ENCODE measurements at places on chromosomes 1 and 21.

DNA sequence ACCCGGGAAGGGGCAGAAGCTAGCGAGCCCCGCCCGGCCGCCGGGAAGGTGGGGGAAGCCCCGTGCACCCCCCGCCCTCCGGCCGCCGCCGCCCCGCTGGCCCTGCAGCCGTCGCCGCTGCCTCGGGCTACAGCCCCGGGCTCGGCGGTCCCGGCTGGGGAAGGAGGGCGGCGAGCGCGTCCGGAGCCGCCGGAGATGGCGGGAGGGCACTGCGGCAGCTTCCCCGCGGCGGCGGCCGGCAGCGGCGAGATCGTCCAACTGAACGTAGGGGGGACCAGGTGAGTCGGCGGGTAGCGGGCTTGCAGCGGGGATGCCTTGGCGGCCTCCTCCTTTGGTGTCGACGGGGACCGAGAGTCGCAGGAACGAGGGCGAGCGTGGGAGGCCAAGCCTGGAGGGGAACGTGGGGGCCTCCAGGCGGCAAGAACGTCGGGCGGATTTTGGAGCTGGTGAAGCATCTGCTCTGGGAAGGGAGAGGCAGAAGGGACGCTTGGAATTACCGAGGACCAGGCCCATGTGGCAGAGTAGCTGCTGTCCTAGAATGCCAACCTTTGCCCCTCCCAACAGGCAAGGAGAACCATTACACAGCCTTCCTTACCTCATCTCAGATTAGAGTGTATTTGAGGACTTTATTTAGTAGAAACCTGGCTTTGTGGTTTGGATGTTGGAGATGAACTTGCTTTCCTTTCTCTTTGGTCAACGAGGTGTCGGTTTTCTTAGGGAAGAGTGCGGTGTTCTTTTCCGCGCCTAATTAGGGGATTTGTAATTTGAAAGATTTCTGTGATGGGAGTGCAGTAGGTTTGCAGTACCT lies 591 bp downstream of the KCTD3 start:
- DNase-seq = peak; percentile 59

- no peak for DNase-seq
These were observed 50.8 kb downstream of the ACBD3 start for GRCh38 chr1:226135709-226136108.

DNA sequence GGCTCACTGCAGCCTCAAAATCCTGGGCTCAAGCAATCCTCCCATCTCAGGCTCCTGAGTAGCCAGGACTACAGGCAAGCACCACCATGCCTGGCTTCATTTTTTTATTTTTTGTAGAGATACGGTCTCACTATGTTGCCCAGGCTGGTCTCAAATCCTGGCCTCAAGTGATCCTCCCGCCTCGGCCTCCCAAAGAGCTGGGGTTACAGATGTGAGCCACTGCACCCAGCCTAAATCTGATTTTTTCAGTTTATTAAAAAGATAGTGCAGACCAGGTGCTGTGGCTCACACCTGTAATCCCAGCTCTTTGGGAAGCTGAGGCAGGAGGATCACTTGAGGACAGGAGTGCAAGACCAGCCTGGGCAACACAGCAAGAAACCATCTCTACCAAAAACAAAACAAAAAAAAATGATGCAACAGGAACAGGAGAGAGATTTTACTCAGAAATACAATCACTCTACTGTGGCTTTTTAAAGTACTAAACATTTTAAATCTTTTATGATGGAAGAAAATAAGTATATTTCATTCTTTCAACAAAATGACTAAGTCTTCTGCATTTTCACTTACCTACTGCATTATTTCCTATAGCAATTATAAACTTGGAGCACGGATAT lies 1.9 kb downstream of the PSMG1 start:
- no peak for DNase-seq

DNA sequence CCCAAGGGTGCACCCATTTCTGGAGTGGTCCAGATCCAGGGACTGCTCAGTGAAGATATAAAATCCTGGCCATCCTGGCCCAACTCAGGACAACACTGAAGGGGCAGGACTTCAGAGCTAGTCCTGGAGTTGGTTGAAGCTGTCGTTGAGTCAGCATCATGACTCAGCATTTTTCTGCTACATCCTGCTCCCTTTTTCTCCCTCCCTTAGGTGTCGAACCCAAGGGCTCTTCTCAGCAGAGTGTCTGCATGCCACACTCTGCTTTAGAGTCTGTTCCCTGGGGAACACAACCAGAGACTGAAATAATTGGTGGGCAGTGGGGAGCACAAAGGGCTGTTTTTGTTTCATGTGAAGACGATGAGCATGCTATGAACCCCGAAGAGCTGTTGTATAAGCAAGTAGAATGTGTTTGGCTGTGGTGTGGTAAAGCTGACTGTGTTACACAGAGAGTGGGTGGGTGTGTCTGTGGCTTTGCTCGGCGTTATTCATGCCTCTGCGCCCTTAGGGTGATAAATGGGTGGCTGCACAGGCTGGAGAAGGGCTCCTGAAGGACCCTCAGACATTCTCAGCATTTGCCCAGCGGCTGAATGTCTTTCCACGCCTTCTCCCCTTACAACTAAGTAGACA lies 167.2 kb downstream of the CYYR1 start:
- peak; percentile 9 for DNase-seq

DNA sequence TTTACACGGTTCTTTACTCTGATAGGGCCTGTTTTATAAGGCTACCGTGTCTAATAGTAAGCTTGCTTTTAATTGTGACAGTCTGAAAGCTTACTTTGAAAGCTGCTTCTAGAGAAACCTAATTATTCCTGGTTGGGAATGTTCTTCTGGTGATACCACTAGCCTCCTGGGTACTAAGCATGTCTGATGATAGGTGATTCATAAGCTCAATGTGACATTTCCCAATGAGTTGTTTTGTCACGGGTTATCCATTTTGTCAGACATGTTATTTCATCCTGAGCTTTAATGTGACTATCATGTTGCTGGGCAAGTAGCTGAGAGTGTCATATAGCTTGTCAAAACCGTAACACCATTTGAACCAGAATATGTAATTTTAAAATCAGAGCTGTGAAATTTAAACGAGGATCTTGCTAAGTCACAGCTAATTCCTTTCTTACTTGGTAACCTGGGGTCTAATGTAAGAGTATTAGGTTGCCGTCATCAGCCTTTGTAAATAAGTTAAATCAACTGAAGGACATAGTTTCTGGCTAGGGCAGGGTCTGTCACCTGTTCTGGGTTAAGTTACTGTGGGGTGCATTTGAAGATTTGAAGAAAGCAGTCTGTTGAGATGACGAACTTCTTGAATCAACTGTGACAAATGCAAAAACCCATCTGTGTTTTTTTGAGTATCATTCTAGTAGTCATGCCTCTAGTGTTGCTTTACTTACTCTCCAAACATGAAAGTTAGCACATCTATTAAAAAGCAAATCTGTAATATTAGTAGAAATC lies 529.2 kb downstream of the USP25 start:
- no peak for DNase-seq

GRCh38 chr1:6275826-6276782 lies 15.2 kb upstream of the GPR153 start:
- no peak for DNase-seq

DNA sequence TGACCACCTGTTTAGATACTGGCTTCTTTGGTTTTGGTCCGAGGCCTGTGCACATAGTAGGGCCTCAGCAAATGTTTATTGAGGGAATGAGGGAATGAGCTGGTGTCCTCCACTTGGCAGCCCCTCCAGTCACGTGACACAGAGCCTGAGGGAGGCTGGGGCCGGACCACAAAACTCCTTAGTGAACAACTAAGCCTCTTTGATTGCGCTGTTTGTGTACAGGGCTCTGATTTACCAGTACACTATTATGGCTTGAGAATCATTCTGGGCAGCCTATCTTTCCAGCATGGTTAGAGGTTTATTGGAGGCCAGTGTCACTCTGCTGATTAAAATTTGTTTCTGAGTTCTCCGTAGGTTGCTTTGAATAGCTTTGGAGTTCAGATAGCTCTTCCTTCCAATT lies 10.2 kb upstream of the LRRN2 start:
- no peak for DNase-seq

GRCh38 chr1:246384616-246385015 lies 122.5 kb downstream of the SMYD3 start:
- no peak for DNase-seq

DNA sequence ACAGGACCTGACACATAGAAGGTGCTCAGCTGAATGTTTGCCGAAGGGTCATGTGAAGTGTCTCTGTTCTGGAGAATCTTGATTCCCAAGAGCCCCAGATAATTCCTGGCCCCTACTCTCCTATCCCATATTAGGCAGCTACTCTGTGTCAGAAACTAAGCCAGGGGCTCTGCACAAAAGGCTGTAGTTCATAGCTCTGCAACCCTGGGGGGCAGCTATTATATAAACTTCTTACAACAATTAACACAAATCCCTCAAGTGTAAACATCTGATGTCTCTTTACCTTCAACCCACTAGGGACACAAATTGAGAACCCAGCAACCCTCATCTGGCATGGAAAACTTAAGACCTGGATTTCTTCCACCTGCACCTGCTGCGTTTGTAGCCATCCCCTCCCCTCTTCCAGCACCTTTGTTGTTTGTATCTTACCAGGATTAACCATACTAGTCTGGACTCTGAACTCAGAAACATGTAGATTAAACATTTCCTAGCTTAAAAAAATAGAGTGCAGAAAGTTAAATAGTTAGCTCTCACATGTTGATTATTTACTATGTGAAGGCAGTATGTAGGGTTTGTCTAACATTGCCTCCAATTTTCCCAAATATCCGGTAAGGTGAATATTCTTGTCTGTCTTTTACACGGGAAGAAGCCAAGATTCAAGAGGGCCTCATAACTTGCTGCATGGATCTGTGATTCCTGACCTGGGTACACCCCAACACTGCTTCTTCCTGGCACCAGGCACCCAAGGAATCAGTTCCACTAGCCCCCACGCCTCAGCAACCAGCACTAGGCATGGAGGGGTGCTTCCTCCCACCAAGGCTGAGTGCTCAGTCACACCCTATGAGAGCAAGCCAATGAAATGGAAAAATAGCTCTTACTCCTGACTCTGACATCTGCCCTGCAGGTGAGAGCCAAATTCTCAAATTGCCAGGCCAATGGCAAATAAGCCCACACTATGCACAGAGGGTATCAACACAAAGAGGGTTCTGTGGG lies 220.7 kb upstream of the HOOK1 start:
- DNase-seq = no peak

All from lung microvascular endothelial cell (primary cell).